ENCODE measurements at places on chromosomes 6 and 20.

GRCh38 chr20:15318682-15319081, 981.3 kb upstream of the FLRT3 start:
- no peak for DNase-seq

DNA sequence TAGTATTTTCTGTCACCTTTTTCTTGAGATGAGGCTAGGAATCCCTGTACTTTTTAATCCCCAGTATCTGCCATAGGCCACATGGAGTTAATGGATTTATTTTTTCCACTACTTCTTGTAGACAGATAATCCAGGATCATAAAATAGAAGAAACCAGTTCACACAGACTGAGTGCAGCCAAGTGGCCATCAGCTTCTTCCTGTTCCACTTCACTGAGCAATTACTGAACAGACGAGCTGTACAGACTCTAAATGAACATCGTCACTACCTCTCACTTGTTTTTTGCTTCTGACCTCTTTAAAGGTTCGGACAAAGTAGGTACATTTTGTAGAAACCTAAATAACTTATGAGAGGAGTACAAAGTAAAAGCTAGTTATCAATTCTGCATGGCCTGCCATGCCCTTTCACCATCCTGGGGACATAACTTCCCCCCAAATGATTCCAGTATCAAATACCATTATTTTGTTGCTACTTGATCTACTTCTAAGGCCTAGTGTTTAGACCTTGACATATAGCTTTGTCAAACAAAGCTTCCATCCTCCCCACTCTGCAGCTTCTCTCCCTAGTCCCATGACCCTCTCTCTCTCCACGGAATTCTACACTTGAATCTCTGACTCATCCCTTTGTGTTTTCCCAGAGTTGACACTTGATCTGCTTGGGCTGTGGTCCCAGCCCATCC, 34.4 kb upstream of the ARHGAP18 start:
- no peak for DNase-seq

DNA sequence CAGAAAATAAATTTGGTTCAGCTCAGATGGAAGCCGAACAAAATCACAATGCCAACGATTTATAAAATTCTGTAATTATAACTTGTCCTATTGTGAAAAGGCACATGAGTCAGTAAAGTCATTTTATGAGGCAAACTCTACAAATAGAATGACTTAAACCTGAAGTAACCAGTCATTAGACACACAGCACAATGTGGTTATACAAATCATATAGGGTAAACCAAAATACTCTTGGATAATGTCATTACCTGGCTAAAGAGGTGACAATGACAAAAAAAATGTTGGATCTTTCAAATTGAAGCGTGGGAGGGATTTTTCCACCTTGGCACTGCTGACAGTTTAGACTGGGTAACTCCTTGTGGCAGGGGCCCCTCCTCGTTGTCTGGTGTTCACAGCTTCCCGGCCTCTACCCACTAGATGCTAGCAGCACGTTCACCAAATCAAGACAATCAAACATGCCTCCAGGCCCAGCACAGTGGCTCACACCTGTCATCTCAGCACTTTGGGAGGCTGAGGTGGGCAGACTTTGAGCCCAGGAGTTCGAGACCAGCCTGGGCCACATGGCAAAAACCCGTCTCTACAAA, 5.0 kb downstream of the ANKRD60 start:
- no peak for DNase-seq

GRCh38 chr20:5024103-5024502, 22.8 kb upstream of the SLC23A2 start:
- no peak for DNase-seq

GRCh38 chr6:105836379-105836778, 249.8 kb upstream of the PRDM1 start:
- DNase-seq, result no peak

DNA sequence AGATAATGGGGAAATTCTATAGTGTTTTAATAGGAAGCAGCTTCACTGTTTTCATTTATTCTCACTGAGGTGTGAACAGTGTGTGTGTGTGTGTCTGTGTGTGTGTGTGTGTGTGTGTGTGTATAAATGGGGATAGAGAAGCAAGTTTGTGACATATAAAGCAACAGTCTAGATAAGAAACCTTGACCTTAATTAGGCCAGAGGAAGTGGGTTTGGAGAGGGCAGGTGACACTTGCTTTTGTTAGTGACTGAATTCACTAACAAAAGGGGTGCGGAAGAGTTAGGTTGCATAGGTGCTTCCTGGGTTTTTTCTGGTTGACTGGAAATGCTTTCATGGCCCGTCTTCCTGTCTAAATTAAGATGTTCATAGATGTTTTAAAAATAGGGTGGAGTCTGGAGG, 515.7 kb upstream of the FLRT3 start:
- no peak for DNase-seq

DNA sequence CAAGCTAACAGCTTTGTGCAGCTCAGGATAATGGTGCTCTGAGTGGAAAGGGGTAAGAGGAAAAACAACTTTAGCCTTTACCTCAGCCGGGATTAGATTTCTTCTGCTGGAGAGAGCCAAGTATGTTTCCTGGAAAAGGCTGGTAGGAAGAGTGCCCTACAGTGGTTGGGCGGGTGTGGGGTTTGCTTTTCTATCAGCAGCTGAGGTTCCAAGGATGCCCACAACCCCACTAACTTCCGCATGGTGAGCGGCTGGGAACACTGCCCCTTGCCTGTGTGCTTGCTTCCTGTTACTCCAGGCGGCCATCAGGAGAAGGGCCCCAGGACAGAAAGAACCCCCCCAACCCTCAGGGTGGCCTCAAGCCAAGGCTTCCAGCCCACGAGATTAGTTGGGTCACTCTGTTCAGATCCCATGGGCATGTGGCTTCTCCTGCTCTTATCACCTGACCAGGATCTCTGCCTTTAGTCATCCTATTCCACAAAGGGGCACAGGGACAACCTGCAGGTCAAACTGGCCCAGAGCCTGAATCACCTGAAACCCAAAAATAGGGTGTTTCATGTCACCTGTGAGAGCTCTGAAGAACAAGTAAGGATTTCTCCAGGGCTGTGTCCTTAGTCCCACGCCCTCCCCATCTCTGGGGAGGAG, 10.5 kb downstream of the MRPS18A start:
- DNase-seq, result no peak

DNA sequence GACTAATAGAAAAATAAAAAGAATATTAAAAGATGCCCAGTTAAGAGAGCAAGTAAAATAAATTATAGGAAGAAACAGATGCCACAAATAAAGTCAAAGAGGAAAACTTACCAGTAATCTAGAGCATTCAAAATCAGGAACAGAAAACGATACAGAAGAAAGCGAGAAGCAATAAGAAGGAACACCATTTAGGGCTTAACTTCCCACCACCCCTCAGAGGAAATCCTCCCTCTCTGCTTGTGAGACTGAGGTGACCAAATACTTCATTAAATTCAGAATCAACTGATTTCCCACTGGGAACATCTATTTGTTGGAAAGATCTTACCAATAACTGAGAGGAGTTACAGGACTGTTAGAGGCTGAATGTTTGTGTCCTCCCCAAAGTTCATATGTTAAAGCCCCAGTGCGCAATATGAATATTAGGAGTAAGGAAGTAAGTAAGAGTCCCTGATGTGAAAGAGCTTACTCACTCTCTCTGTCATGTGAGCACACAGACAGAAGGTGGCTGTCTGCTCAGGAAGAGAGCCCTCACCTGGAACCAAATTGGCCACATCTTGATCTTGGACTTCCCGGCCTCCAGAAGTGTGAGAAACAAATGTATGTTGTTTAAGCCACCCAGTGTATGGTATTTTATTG, 19.5 kb downstream of the KATNA1 start:
- DNase-seq, result no peak

DNA sequence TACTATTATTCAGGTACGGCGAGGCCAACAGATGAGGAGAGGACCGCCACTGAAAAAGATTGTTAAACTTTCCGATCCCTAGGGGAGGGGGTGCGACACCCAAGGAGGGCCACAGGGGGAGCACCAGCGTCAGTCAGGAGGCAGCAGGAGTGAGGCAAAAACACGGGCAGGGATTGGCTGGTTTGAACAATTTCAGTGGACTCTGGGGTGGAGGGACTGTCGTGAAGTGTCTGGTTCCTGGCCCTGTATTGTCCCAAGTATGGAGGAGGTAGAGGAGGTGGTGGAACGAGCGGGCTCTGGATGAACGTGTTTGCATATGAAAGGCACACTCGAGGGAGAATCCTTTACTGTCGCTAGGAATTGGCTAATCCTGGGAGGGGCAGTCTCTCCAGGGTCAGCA, 32.5 kb upstream of the MCUR1 start:
- DNase-seq, result no peak

DNA sequence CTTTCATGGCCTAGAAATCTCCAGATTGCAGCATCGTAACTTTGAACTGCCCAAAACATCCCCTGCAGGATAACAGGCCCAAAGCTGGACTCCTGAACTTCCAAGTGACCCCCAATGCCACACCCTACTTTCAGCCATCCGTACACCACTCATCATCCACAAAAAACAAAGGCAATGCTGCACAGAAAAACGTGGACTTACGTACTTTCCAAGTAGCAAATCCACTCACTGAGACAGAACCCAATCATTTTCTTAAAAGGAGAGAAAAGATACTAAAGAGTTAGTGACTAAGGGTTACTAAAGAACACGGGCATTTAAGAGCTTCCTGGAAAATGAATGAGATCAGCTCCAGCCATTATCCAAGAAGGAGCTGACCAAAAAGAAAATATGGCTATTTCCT, 211.0 kb downstream of the WDR27 start:
- no peak for DNase-seq

- DNase-seq, result no peak
Measured at GRCh38 chr6:112237595-112237994, 16.8 kb downstream of the LAMA4 start.

DNA sequence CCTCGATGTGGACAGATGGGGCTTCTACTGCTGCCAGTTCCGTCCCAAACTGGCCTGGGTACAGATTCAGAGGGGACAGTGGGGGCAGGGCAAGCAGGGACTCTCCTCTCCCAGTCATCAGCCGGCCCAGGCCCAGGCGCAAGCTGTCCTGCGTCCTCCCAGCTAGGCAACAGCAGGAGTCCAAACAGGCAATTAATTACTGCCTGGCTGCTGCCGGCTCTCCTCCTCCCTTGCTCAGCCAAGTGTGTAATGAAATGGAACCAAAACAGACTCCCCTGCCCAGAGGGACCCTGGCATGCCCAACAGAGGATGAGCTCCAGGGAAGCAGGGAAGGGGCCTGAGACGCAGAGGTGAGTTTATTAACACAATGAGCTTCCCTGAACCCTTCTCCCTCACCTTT, 17.8 kb upstream of the SLC32A1 start:
- DNase-seq, result no peak

DNA sequence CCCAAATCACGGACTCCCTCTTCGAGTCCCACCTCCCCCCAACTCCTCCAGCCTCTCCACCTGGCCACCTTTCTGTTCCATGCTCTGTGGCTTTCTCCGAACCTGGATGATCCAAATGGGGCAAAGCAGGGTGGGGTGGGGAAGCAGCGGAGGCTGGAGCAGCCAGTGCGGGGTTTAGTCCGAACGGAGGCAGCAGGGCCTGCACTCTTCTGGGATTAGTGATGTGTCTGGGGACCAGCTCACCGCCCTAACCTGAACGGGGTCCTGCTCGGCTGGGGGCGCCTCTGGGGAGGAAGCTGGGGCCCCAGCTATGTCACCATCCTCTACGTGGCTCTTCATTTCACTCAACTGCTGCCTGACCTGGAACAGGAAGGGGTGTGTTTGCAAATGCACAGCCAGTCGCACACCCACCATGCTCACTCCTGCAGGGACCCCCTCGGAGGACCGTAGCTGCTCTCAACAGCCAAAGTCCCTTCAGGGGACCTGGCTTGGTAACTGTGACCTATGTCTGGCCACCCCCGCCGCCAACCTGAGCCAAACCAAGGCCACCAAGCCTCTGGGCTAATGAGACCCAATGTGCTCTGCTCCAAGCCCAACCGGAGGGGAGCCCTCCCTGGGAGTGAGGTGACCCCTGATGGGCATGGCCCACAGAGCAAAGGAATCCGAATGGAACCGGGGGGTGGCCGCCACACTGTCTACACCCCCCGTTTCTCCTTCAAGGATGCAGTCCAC, 46.8 kb downstream of the DSTN start:
- no peak for DNase-seq

- no peak for DNase-seq
Measured at GRCh38 chr6:107877968-107878367, 53.9 kb upstream of the SCML4 start.

- DNase-seq, result no peak
Measured at GRCh38 chr6:134345789-134346188, 27.9 kb upstream of the SGK1 start.

DNA sequence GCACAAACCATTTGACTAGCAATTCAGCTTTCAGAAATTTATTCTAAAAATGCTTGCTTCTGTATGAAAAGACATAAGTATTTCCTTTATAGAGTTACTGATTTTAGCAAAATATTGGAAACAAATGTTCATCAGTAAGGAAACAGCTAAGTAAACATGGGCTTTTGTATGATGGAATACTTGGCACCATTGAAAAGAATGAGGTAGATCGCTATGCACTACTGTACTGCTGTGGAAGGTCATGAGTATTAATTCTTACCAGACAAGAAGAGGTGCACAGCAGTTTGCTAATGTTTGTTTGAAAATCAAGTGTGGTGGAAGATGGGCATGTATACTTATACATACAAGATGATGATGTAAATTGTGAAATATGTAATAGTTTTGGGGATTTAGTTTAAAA, 73.0 kb downstream of the FARS2 start:
- no peak for DNase-seq

DNA sequence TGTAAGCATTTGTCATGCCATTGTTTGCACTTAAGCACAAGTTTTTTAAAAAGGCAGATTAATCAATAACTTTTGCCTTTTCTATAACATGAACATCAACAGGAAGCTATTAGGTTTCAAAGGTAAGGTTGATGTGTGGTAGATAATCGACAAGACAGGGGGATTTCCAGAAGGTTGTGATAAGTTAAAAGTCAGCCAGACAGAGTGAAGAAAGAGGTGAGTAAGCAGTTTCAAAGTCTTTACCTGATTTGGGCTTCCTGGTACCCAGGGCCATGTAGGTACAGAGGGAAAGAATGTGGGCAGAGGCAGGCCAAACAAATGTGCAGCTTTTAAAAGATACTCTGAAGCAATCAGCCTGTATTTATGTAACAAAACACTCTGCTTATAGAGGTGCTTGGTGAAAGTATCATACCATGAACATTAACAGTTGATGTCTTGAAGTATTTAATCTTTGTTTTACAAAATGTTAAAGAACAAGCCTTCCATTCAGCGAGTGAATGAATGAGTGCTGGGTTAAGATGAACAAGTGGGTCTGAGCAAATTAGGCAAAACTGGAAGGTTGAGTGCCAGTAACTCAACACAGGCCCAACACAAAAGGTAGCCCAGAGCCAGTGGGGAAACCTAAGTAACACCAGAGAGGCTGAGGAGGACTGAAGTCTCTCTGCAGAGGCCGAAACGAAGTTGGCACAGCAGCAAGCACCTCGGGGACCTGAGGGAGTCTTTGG, 60.2 kb downstream of the LRRC1 start:
- no peak for DNase-seq

All from hematopoietic multipotent progenitor cell treated with erythropoietin and hydrocortisone succinate and interleukin-3 and kit ligand, for 17 days (in vitro differentiated cells).